ENCODE measurements at places on chromosomes 5 and 9.

GRCh38 chr5:68424799-68425537 is 209.4 kb downstream of the PIK3R1 start:
- peak; percentile 68 for DNase-seq

- no peak for DNase-seq
Observed at GRCh38 chr9:36346569-36346968, 53.5 kb downstream of the RNF38 start.

DNA sequence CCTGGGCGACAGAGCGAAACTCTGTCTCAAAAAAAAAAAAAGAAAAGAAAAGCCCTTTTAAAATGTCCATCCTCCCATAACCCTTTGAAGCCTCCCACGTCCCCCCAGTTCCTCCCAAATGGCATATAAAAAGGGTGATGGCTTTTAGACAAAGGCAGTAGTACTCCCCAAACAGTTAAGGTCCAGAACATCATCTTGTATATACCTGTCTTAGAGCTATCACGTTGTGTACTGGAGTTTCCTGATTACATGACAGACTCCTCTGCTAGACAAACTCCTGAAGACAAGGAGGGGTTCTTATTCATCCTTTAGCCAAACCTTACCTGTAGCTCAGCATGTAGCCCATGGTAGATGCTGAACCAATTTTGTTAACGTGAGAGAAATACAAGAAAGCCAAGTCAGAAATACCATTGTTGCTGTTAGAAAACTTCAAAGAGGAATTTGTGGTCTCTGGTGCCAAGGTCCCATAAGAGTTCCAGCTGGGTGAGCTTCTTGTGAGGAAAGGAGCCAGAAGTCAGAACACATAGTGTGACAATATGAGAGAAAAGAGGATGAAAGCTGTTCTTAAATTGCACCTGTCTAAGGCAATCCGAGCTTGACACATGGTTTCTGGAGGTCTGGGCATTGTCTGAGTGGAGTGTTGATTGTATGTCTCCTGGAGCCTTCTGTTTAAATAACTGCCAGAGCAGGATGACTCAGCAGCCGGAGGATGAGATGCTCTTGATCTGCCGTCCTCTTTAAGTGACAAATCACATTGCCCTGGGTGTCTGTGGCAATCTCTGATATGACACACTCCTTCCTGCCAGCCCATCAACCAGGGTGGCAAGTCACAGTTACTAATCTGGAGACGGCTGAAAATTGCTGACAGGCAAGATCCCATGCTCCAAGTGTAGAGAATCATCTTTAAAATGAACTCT is 69.1 kb downstream of the ARRDC3 start:
- DNase-seq = peak; percentile 91

DNA sequence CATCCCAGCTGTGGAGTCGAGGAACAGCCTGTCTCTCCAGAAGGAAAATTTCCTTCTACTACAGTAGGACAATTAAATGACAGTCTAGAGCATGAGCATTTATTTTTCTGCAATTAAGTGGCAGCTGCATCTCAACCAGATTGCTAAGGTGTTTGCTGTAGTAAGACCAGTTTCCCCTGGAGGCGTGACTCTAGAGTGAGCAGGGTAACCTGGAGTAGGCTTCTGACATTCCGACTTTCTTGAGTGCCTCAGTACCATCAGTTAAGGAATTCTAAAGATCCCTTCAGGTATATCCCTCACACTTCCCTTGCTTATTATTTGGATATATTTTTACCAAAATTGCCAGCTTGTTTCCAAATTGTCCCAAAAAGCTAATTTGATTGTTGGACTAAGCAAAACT is 59.2 kb upstream of the IRX2 start:
- DNase-seq = no peak

GRCh38 chr9:6781476-6781875 is 23.7 kb downstream of the KDM4C start:
- no peak for DNase-seq

- no peak for DNase-seq
Observed at GRCh38 chr5:76294573-76294972, 108.5 kb upstream of the IQGAP2 start.

DNA sequence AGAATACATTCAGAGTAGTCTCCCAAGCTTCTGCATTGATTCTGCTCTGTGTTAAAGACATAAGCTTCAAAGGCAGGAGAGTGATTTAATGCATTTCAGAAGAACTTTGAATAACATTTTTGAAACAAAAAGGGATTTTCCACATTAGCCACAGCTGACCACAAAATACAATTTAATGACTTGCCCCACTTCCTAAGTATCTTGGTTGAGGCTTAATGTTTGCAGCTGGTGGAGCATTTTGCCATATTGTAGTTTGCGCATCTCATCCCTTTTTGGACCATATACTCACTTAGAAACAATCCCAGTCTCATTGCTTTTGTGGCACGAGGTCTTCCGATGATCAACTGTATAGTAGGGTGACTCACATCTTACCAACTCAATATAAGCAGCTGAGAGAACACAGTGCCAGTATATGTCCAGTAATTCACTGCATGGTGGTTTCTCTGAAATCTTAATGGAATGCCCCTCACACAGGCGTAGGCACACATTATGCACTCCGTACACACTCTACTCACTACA is 455.8 kb upstream of the PTGER4 start:
- DNase-seq = peak; percentile 32

DNA sequence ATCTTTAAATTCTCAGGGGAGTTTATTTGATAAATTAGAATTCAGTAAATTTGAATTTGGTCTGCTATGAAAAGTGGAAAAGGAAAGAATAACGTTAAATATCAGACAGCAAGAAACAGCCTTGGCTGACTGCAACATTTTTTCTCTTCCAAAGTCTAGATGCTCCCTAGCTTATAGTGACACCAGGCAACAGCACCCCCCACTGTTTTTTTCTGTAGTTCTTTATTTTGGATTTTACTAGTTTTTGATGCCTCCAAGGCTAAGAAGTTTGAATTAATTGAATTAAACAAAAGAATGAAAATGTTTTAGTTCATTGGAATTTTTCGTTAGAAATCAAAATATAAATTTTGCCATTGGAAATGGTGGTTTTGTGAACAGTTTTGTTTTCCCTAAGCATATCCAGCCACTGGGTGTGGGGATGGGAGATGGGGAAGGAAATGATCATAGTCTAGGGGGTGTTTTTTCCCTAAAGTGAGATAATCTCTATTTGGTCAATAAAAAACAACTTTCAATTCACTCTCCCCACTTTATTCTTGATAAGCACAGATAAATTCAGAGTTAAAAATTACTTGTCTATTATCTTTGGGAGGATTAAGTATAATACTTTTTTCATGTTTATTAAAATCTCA is 199.3 kb upstream of the CD180 start:
- no peak for DNase-seq

GRCh38 chr5:148873690-148874485 is 47.5 kb downstream of the ADRB2 start:
- DNase-seq = no peak

DNA sequence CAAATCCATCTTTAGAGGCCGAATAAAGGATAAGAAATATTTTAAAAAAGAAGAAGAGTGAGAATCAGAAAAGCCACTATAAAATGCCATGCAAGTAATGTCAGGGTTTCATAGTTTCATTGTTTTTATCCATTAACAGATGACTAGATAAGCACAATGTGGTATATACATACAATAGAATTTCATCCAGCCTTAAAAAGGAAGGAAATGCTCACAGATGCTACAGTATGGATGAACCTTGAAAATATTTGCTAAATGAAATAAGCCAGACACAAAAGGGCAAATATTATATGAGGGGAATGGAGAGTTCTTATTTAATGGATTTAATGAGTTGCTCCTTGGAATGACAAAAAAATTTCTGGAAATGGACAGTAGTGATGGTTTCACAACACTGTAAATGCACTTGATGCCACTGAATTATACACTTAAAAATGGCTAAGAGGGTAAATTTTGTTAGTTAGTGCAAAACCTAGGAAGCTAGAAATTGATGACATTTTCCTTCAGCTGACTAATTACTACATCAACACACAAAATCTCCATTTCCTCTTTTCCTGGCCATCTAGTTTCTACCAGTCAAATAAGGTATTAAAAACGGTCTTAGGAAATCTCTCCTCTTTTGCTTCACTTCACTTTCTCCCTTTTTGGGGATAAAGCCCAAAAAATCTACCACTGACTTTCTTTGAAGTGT is 86.6 kb downstream of the GNA14 start:
- DNase-seq = no peak

GRCh38 chr5:179397516-179397915 is 52.3 kb upstream of the ADAMTS2 start:
- DNase-seq = no peak

DNA sequence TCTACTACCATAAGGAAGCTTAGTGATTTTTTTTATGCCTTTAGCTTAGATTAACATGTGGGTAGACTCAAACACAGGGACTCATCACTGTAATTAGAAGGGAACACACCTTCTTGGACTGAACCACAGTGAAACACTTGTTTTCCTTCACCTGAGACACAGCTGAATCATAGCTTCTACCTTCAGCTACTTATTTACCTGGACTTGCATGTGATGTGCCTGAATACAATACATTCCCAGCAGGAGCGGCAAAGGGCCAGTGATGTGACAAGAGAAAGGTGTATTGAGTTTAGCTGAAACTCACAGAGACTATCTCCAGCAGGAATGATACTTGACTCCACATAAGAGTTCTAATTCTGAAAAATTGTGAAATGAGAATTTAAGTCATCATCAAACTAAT is 37.8 kb downstream of the GRAMD2B start:
- no peak for DNase-seq

GRCh38 chr9:72453797-72454196 is 67.6 kb upstream of the TMC1 start:
- no peak for DNase-seq

- no peak for DNase-seq
Observed at GRCh38 chr5:90585337-90585986, 26.9 kb downstream of the ADGRV1 start.

GRCh38 chr9:75906531-75906930 is 16.1 kb downstream of the PCSK5 start:
- no peak for DNase-seq

DNA sequence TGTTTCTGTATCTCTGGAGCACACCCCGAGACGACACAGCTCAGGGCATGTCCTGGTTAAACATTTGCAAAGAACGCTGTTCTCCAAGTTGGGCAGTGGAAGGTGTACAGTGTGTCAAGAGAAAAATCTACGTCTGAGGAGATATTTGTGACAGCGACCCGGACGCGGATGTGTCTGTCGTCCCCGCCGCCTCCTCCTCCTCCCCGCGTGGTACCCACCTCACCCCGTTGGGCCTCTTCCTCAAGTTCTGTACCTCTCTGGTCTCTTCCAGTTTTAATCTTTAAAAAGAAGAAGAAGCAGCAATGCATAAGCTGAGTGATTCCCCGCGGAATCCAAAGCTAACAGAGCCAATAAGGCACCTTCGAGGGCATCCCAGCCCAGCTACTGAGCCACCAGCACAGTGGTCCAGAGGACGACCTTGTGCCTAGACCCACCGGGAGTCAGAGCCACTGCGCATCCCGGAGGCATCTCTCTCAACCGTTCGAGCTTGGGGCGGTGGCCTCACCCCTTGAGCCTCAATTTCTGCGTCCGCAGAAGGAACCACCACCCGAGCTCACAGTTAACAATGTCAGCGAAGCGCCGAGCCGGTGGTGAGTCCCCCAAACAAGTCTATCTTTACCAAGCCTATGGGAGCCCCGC is 467 bp downstream of the C9orf78 start:
- peak; percentile 33 for DNase-seq

DNA sequence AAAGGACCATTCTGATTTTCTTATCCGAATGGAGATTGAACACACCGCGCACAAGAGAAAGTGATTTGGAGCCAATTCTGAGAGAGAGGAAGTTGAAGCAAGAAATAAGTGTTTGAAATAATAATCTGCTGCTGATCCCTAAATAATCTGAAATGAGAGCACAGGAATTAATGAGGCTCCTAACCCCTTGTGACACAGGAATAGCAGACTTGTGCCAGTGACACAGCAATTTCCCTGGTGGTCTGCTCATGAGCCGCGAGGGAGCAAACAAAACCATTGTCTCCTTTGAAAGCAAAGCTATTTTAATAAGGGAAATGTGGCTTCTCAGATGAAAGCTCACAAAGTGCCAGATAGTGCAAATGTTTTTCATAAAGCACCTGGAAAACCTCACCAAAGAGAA is 936.1 kb upstream of the WWC1 start:
- DNase-seq = no peak

- DNase-seq = no peak
Observed at GRCh38 chr9:121974421-121974820, 118.7 kb downstream of the TTLL11 start.

DNA sequence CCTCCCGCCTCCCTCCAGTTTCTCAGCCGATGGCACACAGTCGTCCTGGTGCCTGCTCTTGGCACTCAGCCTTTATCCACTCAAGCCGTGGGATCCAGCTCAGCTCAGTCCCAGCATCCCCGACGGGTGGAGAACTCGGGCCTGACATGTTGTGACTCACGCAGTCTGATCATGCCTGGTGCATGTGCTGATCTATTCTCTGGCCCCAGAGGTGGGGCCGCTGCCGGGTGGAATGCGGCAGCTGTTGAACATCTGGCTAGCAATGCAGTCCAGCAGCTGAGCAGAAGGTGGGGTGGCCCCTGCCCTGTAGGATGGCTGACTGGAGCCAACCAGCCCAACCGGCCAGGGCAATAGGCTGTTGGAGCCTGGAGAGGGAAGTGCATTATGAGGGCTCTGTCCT is 1.7 kb upstream of the AIF1L start:
- DNase-seq = no peak

- no peak for DNase-seq
Observed at GRCh38 chr9:88355166-88355565, 33.1 kb upstream of the SPIN1 start.

DNA sequence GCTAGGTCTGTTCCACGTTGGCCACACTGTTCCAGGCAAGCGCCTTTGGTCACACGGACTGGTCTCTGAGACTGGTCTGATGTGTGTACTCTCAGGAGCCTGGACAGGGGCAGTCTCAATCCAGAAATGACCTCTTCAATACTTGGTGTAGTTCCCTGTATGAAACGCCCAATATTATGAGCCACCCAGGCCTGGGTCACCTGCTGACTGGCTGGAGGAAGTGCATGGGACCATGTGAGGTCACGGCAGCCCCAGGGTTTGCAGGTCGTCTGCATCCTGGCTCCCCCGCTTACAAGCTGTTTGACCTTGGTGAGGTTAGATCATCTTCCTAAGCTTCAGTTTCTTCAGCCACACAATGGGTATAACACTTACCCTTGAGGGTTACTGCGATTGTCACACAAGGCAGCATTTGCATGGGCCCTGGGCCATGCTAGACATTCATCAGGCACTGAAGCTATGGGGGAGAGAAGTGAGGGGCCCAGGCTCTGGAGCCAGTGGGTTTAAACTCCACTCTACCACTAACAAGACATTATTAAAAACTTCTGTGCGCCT is 5.2 kb upstream of the GRHPR start:
- no peak for DNase-seq

All from CD8-positive, alpha-beta T cell (primary cell).